Left renal cortex interstitium (tissue), 4 donors: ENCODE measurements at places on chromosomes 3 and 15. TPM values are rescaled to one million over a fixed set of nuclear protein-coding genes. Genes with fewer than 3 reads are reported as not detected.

The C3orf70 gene
- polyA plus RNA-seq: 7.4 TPM

The GP5 gene
- 0.71 TPM for polyA plus RNA-seq

The RLBP1 gene
- polyA plus RNA-seq: not detected

The WDR49 gene
- 2.9 TPM for polyA plus RNA-seq

The ECT2 gene
- 37.7 TPM for polyA plus RNA-seq

The ACTC1 gene
- 3.7 TPM for polyA plus RNA-seq

The ADCY5 gene
- 12.7 TPM for polyA plus RNA-seq

The PRSS50 gene
- 3.5 TPM for polyA plus RNA-seq

The TMEM40 gene
- polyA plus RNA-seq: 2.4 TPM

The FBXO40 gene
- 0.04 TPM for polyA plus RNA-seq

The SLC12A1 gene
- polyA plus RNA-seq: 384 TPM

The GOLGA8Q gene
- 3.3 TPM for polyA plus RNA-seq

The DVL3 gene
- 91.0 TPM for polyA plus RNA-seq

The RTP1 gene
- not detected for polyA plus RNA-seq

The DYNLT2B gene
- polyA plus RNA-seq: 37.7 TPM

The SIDT1 gene
- 2.4 TPM for polyA plus RNA-seq

The ZNF80 gene
- polyA plus RNA-seq: 0.06 TPM

The FAM107A gene
- polyA plus RNA-seq: 4.9 TPM

The FES gene
- 12.7 TPM for polyA plus RNA-seq

The DNAH12 gene
- 1.9 TPM for polyA plus RNA-seq

The GREM1 gene
- 7.2 TPM for polyA plus RNA-seq

The ABCF3 gene
- 52.0 TPM for polyA plus RNA-seq

The DGKG gene
- 0.66 TPM for polyA plus RNA-seq
